Fibroblast of skin of scalp (primary cell): ENCODE measurements at places on chromosomes 5 and 9.

DNA sequence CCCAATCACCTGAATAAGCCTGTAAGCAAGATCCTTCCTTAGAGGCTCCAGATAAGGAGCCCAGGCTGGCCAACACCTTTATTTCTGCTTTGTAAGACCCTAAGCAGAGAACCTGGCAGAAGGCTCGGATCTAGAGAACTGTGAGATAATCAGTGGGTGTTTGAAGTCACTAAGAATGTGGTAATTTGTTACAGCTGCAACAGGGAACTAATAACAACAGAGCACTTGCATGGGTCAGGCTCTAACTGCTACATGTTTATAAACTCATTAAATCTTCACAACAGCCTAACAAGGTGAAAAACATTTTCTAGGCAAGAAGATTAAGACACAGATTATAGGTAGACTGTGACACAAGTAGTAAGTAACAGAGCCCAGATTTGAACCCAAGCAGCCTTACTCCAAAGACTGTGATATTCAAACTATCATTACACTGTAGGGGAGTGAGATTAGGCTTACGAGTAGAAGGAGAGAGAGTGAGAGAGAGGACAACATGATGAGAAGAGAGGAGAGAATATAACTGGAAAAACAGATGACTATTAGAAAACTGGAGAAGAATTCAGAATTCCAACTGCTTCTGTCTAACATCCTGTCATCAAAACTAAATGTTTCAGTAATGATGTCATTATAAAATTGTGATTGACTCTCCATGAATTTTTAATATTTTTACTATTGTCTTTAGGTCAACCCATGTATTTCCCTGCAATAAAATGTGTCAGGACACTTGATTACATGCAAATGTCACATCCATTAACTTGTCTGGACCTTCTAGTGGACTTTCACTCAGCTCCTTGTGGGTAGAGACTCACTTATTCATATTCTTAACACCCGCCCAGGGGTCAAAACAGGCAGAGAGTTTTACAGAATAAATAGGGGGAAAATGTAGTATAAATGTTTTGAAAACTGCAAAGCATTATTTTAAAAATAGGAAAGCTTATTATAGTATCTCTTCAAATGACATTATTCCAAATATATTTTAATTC is 290.9 kb upstream of the RGMB start:
- DNase-seq: peak; percentile 53

- DNase-seq: no peak
These were observed 54.1 kb downstream of the DAPK1 start for GRCh38 chr9:87551772-87552217.

GRCh38 chr5:94693043-94693822 is 74.8 kb downstream of the SLF1 start:
- DNase-seq: peak; percentile 72

DNA sequence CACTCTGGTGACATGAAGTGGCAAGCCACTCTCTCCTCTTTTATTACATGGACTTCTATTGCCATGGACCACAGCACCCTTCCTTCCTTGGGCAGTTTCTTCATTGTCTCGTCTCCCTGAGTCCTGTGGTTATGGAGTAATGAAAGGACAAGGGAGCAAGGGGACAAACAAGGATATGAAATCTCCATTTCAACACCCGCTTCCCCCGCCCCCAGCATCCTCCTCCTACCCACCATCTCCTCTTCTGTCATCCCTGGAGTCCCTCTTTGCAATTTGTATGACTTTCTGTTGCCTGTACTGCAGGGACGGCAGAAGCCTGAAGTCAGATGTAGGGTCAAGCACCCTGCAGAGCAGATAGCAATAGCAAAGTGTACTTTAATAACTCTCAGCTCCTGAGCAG is 300.7 kb upstream of the CLINT1 start:
- no peak for DNase-seq

DNA sequence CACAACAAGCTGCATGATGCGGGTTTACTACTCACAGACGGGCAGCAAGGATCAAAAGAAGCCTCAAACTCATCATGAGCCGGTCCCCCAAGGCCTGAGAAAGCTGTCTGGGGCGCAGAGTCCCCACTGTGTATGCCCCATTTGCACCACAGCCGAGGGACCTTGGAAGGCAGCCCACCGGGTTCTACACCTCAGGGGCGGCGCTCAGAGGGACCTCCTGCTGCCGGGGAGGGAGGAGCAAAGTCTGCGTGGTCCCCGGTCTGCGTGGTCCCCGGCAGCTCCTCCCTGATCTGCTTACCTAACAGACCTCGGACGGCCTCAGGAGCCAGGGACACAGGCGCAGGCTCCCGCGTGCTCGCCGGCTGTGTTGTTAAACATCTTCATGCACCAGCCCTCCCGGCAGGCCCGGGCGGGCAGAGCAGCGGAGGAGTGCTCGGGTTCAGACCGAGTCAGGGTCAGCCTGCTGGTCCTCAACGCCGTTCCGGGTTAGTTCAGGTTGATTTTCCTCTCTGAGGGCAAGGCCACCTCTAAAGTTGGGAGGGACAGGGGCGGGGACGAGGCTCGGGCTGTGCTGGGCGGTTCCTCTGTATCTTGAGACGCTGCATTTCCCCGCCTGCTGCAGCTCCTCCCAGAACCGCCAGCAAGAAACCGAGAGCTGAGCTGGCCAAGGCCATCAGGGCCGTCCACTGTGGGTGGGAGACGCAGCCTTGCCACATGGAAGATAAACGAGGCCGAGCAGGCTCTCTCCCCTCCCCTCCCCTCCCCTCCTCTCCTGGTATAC is 74.6 kb downstream of the MRPL36 start:
- DNase-seq: no peak

DNA sequence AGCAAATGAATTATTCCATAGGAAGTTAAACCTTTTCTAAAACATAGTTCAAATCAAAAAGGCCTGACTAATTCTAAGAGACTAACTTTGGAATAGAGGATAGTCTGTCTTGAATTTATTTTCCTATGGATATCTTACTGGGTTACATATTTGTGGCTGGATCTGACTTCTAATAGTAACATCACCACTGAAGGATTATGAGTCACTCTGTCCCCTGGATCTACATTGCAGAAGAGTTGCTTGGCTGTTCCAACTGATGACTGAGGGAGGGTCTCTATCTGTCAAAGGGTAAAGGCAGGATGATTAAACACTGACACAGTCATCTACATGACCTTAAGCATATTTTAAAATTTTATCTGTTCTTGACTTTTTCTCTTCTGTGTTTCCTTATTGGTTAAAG is 119.6 kb upstream of the FST start:
- DNase-seq: peak; percentile 92

GRCh38 chr5:2511706-2512105 is 239.8 kb downstream of the IRX2 start:
- DNase-seq: no peak

- DNase-seq: peak; percentile 42
These were observed 105.1 kb upstream of the SLC25A48 start for GRCh38 chr5:135729321-135729786.

GRCh38 chr9:102355982-102356381 is 617.5 kb upstream of the GRIN3A start:
- DNase-seq: no peak

DNA sequence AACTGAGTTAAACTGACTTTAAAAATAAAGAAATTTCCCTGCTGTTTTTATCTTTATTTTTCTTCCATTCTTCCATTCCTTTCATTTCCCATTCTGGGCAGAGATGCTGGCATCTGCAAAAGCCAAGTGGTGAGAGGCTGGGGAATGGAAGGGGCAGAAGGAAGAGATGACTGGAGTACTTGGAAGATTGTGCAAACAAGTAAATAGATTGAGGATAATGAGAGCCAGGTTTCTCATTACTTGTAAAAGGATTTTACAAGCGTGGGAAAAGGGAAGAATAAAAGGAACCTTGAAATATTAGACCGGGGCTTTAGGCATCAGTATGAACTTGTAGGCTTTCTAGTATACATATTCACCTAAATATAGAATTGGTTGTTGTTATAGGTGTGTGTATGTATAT is 341.2 kb downstream of the CAAP1 start:
- DNase-seq: no peak

GRCh38 chr5:32450952-32451351 is 6.4 kb upstream of the ZFR start:
- DNase-seq: no peak

GRCh38 chr5:153558957-153559356 is 68.5 kb downstream of the GRIA1 start:
- no peak for DNase-seq

DNA sequence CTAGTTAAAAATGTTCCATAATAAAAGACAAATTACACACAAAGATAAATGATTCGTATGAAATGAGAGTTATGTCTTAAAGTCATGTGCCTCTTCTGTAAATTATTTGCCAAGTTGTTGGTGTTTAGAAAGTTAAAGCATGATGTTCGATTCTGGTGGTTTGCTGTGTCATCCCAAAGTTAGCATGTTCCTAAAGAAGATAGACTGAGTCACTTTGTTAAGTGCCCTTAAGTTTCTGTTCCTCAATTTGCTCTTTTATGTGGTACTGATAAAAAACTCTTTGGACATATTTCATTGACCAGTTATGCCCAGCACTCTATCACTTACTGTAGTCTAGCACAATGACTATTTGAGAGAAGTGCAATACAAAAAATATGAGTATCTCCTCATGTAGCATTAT is 366.9 kb upstream of the ZNF608 start:
- DNase-seq: no peak

GRCh38 chr5:146426853-146427618 is 20.1 kb upstream of the TCERG1 start:
- DNase-seq: peak; percentile 59

DNA sequence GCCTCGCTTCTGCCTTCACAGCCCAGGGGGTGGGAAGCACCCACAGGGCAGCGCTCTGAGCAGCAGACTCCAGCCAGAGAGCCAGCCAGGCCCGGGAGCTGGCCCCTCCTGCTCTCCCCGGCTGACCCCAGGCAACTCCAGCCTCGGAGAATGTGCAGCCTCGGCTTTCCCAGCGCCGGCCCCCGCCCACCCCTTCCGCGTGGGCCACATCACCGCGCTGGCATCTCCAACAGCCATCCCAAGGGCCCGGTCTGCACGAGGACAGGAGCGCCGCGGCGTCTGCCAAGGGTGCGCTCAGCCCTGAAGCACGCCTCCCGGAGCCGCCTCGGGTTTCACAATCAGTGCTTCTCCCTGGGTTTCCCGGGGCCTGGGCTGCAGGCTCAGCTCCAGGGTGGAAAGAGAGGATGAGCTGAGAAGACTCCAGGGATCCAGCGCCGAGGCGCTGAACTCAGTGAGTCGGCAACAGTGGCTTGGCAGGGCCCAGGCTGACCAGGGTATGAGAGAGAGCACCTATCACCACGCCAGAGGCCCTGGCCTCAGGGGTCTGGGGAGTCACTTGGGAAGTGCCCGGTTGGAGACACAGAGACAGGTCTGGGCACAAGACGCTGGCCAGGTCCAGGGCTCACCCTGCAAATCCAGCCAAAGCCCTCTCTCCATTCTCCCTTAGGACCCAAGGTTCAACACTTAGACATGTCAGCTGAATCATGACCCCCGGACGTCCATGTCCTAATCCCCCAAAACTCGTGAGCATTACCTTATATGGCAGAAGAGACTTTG is 79.6 kb downstream of the ADAMTS2 start:
- peak; percentile 99 for DNase-seq

- DNase-seq: no peak
These were observed 245.0 kb downstream of the FAM114A2 start for GRCh38 chr5:153793699-153794098.

GRCh38 chr5:158700231-158701006 is 399.3 kb downstream of the EBF1 start:
- DNase-seq: peak; percentile 85

- DNase-seq: no peak
These were observed 107.8 kb downstream of the KCNIP1 start for GRCh38 chr5:170611449-170612090.

GRCh38 chr9:89756891-89757537 is 152.2 kb downstream of the GADD45G start:
- DNase-seq: no peak

- DNase-seq: no peak
These were observed 13.1 kb downstream of the UHRF2 start for GRCh38 chr9:6426117-6426516.
